CD4-positive, alpha-beta T cell treated with Interleukin-17A for 4 hours (primary cell): ENCODE measurements at places on chromosomes 7 and 10.

- no peak for DNase-seq
Observed at GRCh38 chr10:61016630-61017029, 72.6 kb upstream of the RHOBTB1 start.

GRCh38 chr7:17952387-17952786 lies 12.1 kb upstream of the SNX13 start:
- no peak for DNase-seq

- DNase-seq = no peak
Observed at GRCh38 chr7:77482015-77482414, 55.1 kb upstream of the PTPN12 start.

- DNase-seq = no peak
Observed at GRCh38 chr7:151416941-151417315, 7.1 kb upstream of the WDR86 start.

- no peak for DNase-seq
Observed at GRCh38 chr7:138835087-138835486, 37.1 kb upstream of the ATP6V0A4 start.

GRCh38 chr7:112896026-112896601 lies 105.9 kb upstream of the TMEM168 start:
- no peak for DNase-seq

- DNase-seq = no peak
Observed at GRCh38 chr10:10617686-10618085, 400.0 kb upstream of the CELF2 start.

DNA sequence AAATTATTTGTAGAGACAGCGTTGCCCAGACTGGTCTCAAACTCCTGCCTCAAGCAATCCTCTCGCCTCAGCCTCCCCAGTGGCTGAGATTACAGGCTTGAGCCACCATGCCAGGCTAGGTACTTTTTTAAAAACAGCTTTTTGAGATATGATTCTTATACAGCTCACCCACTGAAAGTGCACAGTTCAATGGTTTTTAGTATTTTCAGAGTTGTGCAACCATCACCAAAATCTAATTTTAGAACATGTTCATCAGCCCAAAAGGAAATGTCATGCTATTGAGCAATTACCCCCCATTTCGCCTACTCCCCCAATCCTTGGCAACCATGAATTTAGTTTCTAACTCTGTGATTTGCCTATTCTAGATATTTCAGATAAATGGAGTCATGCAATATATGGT lies 73.7 kb downstream of the EVX1 start:
- DNase-seq = no peak

DNA sequence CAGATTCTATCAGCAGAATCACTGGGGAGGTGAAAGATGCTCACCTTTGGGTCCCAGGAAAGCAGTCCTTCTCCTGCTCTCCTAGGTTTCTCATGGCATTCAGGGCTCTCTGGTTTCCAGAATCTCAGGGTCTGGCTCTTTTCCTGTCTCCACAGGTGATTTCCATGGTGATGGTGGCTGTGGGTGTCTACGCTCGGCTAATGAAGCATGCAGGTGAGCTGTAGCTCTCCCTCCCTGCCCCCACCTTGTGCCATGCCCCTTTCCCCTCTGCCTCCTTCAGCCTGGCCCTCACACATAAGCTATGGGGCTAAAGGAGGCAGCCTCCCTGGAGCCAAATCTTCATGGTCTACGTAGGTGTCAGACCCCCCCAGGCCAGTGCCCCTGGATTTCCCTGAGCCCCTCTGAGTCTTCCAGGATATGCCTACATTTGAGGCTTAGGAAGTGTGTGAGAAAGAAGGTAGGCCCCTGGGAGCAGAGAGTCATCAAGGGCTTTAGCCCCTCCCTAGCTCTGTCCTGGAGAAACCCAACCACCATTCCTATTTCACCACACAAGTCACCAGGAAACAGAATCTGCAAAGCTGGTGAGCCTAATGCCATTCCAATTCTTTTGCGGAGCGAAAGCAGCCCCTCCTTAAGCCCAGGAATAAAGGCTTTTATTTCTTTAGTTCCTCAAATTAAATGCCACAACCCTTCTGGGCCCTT lies 17.2 kb downstream of the TSPAN33 start:
- no peak for DNase-seq

DNA sequence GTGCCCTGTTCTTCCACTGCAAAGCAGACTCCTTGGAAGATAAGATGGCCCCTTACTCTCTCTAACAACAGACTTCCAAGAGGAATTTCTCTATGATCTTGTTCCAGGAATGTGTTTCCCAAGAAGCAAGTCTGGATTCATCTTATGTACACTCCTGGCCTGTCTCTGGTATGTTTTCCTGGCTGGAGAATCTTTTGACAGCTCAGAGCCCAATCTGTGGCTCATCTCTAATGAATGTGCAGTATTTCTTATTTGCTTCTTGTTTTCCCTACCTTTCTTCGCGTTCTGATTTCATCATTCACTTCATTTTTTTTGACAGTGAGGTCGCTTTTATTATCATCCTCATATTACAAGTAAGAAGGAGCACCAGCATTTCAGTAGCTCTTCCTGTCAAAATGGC lies 53.0 kb upstream of the PITRM1 start:
- no peak for DNase-seq

- no peak for DNase-seq
Observed at GRCh38 chr7:135102372-135102771, 45.5 kb upstream of the TMEM140 start.

DNA sequence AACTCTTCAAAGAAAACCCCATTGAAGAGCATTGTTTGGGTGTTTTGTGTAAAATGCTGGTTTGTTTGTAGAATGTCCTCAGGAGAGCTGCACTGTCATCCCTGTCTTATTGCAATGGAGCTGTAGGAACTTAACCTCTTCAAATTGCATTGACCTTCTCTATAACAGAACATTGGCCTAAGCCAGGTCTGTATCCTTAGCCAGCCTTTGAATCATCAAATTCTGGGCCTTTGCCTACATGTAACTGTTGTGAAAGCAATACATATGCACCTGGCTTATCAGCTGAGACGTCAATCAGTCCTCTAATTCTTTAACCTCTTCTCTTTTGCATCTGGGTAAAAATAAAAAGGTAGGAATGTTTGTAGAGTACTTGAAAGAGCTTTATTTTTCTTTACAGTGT lies 196.0 kb downstream of the CSTF2T start:
- no peak for DNase-seq

DNA sequence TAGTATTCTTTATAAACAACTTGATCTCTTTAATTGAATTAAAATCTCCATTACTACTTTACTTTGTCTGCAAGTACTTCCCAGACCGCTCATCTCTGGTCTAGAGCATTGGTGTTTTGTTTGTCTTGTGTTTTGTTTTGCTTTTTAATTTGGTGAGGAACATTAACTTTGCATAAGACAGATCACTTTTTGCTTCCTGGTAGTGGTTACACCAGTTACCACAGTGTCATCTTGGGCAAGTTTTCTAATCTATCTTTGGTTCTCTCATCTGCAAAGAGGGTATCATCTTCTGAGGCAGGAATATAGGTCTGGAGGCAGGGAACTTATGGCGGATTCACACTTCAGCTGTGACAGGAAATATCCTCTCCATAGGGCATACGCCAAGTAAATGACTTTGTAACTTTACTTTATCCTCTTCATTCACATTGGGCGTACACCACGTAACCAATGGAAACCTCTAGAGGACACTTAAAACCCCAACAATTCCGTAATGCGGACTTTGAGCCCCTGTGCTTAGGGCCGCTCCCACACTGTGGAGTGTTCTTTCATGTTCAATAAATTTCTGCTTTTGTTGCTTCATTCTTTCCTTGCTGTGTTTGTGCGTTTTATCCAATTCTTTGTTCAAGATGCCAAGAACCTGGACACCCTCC lies 83.2 kb upstream of the JAZF1 start:
- DNase-seq = no peak

DNA sequence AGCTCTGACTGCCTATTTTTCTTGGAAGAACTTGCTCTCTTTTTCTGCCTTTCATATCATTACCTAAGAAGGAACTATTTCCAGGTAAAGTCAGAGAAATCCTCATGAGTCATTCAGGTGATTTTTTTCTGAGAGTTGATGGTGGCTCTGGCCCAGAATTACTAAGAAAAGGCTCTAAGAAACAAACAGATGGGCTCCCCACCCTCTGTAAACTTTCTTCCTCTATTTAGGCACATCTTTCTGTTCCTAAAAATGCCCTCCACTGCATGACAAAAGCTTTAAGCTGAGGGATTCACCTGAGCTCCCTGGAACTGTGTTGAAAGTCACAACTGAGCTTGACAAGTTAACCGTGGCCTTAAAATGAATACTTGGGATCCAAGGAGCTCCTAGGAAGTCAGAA lies 1.6 kb downstream of the OLAH start:
- DNase-seq = no peak

DNA sequence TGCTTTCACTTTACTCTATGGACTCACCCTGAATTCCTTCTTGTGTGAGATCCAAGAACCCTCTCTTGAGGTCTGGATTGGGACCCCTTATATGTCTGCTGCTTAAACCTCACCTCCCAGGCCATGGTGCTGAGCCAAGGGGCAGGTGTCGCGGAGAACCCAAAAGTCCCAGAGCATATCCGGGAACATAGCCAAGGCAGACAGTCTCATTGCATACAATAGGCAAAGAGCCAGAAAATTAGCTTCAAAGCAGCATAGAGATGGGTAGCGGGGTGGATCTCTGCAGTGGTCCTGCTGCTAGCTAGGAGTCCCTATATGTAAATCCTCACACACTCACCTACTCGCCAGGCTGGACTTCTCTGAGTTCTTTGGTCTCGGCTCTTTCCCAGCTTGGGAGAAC lies 5.5 kb downstream of the CCL24 start:
- no peak for DNase-seq

GRCh38 chr7:73418113-73418703 lies 15.4 kb upstream of the FZD9 start:
- DNase-seq = no peak

DNA sequence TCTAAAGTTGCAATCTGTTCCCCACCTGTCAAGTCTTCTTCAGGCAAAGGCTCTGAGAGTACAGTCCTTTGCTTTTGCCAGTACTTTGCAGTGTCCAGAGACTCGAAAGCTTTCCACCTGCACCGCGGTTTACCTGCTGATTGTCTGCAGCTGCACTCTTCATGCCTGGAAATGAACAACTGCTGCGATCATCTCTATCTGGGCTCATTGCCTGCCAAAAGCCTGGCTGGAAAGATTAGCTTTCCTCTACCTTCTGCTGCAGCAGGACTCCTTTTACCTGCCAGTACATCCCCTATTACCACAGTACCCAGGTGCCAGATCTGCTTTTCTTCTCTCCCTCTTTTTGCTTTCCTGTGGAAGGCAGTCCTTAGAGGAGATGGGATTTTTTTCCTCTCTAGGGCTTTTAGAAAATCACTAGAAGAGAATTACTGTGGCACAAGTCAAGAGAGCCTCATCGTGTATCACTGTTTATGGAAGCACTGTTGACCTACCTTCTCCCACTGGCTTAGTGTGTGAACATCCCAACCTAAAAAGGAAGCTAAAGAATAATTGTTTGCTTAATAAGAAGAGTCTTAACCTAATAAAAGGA lies 2.2 kb downstream of the STRIP2 start:
- DNase-seq = no peak

GRCh38 chr10:11594589-11595394 lies 16.7 kb downstream of the USP6NL start:
- DNase-seq = no peak

- no peak for DNase-seq
Observed at GRCh38 chr10:16754765-16755164, 62.5 kb downstream of the RSU1 start.

DNA sequence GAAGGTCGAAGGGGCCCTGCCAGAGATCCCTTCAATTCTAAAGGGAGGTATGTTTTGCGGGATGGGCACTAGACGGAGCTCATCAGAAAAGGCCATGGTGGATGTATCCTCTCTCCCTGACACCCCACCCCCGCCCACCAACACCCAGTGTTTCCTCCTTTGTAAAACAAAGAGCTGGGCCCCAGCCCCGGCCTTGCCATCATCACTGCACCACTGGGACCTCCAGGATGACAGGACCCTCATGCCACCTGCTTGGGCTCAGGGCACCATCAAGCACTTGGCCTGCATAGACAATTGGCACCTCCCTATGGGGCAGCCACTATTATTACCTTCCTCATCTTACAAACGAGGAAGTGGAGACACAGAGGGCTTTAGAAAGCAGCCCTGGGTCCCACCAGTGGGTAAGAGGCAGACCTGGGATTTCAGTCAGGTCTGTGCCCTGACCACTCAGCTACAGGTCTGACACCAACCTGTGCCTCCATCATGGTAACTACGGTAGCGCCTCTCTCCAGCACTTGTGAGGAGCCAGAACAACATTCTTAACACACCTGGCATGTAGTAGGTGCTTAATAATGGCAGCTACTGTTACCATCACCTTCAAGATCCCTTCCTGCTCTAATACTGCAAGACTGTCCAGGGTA lies 2.0 kb downstream of the CALML3 start:
- no peak for DNase-seq

DNA sequence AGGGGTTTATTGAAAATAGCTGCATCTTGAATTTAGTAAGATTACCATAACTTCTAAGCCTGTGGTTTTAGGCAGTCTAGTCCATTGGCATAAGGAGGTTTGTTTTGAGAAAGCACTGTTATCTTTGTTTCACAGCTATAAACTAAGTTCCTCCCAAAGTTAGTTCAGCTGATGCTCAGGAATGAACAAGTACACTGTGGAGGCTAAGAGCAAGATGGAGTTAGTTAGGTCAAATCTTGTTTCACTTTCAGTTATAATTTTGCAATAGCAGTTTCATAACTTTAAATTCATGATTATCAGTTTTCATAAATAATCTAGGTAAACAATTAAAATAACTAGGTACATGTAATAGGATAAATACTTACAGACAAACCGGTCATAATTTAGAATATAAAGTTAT lies 15.4 kb downstream of the SEC61G start:
- no peak for DNase-seq

GRCh38 chr10:117463545-117463920 lies 79.0 kb upstream of the EMX2 start:
- no peak for DNase-seq

DNA sequence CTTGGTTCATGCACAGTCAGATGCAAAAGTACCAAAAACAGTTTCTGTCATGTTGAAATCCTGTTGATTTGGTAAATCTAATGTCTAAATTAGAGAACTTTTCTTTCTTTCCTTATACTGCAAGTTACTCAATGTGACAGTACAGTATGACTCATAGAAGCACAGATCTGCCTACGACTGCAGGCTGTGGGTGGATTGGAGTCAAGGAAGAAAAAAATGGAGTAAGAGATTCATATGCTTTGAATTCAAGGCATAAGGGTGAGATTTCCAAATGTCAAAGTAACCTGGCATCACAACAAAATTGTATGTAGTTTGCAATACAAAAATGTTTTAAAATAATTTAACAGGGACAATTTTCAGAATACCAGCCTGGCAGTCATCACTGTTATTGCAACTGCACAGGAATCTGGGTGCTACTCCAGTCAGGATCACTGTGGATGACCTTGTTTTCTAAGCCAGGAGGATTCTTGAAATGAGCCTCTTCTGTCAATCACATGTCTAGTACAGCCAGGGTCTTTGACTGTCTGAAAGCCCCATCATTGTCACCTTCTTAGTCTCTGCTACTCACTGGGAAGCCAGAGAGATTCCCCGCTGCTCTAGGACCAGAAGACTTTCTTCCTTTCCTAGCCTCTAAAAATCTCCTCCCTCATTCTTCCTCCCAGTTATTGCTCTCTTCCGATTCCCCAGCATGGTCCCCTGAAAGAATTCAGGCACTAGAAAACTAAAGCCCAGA lies 83.6 kb downstream of the CD36 start:
- DNase-seq = no peak

GRCh38 chr10:113316506-113316905 lies 236.3 kb upstream of the HABP2 start:
- DNase-seq = no peak
